Iris pigment epithelial cell (primary cell): ENCODE measurements at places on chromosomes 6 and 20.

DNA sequence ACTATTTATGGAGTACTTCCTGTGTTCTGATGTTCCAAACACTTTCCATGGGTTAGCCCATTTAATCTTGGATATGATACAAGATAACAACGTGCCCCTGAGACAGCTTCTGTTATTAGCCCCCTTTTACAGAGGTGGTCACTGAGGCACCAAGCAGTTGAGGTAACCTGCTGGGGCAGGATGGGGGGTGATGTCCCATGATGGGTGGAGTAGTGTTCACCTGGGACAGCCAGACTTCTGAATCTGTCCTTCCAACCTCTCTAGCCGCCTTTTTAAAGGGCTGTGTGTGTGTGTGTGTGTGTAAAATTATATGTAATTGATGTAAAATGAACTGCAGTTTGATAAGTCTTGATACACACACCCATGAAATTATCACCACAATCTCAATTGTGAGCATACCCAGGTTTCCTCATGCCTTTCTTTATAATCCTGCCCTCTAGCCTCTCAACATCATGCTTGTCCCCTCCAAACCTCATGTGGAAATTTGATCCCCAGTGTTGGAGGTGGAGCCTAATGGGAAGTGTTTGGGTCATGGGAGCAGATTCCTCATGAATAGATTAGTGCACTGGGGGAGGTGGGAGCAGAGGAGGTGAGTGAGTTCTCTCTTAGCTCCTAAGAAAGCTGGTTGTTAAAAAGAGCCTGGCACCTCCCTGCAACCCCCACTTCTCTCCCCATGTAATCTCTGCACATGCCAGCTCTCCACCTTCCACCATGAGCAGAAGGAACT lies 39.2 kb downstream of the PLAGL2 start:
- DNase-seq: peak; percentile 73

DNA sequence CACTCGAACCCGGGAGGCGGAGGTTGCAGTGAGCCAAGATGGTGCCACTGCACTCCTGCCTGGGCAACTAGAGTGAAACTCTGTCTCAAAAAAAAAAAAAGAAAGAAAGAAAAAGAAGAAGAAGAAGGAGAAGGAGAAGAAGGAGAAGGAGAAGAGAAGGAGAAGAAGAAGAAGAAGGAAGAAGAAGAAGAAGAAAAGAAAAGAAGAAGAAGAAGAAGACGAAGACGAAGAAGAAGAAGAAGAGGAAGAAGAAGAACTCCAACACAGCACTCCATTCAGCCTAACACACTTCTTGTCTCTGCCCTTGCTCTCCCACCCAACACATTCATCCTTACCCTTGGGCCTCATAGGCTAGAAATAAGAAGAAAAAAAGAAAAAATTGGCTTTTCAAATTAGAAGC lies 6.9 kb downstream of the ZFP57 start:
- no peak for DNase-seq

DNA sequence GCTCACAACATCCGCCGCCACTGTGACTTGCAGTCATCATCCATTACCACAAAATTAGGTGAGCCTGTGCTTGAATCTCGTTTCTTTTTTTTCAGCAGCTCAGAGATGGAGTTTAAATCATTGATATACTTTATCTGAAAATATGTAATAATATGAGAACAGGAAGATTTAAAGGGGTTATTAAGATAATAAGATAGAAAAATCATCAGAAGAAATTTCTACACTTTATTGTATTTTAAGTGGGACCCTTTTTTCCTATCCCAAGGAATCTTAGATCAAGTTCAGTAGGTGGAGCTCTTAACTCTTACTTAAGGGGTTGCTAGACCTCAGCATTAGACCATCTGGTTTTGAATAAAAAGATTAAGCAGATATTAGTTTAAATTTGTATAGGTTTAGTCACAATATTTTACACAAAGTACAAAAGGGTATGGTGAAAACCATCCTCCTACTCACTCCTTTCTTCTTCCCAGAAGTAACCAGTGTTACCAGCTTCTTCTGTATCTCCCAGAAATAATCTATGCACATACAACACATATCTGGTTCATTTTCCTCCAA lies 9.4 kb upstream of the NCOA7 start:
- DNase-seq: peak; percentile 43

DNA sequence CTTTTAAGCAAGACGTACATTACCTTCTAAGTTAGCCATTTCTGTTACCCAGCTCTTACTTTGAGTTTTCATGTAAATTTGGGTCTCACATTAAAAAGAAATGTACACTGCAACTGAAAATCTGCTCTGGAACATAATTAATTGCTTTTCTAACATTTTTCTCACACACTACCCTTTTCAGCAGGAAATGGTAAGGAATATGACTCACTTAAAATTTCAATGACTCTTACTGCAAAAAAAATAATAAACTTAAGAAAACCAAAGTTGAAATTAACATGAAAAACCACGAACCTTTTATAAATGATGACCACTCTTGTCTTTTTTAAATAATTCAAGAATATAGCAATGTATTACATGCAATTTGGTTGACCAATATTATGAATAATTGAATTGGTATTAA lies 1.3 kb downstream of the CGA start:
- peak; percentile 20 for DNase-seq

DNA sequence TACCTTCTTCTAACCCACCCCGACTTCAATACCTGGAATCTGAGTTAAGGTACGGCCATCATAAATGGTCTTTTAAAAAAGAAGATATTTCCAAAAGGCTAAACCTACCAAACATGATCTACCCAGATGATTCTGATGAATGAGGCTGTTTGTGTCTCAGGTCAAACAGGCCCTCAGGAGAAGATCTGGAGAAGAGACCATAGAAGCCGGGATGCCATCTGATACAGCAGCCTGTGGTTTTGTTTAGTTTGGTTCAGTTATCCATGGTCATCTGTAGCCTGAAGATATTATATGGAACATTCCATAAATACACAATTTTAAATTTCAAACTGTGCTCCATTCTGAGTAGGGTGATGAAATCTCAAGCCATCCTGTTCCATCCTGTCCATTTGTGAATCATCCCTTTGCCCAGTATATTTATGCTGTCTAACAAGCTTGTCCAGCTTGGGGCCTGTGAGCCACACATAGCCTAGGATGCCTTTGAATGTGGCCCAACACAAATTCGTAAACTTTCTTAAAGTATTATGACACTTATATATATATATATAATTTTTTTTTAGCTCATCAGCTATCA lies 4.0 kb upstream of the CAP2 start:
- DNase-seq: peak; percentile 52

DNA sequence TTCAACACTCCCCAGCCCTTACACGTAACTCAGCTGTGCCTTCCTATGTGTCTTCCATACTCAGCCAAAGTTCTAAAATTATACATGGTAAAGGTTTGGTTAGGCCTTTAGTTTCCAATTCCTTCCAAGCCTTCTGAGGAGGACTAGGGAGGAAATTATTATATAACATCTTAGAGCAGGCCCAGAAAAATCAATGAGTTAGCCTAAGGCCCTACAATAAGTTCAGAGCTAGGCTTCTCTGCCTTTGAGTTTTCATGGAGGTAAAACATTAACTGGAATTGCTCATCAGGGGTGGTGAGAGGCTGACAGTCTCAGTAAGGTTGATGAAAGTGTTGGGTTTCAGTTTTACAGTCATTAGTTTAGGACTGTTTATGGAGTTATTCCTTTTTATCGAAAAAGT lies 286.0 kb downstream of the ADGB start:
- DNase-seq: no peak

GRCh38 chr6:11971154-11971553 lies 41.0 kb upstream of the HIVEP1 start:
- DNase-seq: peak; percentile 93

- no peak for DNase-seq
Observed at GRCh38 chr6:129539032-129539431, 170.9 kb downstream of the ARHGAP18 start.

GRCh38 chr6:110897433-110897832 lies 22.8 kb downstream of the AMD1 start:
- peak; percentile 84 for DNase-seq

DNA sequence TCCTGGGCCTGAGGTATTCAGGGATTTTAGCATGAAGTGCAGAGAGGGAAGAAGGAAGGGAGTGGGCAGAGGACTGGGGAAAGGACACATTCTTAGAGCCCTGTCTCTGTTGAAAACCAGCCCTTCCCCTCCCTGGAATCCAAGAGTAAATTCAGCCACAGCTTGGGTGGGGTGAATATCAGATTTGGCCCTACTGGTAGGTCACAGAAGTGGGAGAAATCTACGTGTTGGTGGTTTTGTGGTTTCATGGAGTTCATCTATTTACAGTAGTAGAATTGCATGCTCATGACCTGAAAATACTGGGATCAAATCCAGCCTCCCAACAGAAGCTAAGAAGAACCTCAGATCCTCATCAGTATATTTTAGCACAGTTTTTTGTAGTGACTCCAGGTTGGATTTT lies 404.4 kb downstream of the BMP2 start:
- DNase-seq: peak; percentile 83

DNA sequence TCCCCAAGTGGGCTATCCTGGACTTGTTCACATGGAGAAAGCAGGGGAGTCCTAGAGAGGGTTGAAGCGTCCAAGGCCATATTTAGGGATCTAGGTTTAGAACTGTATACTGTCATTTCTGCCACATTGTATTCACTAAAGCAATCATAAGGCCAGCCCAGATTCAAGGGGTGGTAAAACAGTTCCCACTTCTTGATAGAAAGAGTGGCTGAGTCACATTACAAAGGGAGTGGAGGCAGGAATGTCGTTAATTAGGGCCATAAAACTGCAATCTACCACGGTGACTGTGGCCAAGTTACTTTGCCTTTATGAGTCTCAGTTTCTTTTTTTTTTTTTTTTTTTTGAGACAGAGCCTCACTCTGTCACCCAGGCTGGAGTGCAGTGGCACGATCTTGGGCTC lies 7.4 kb upstream of the UBR2 start:
- no peak for DNase-seq

- DNase-seq: peak; percentile 41
Observed at GRCh38 chr6:32972353-32973143, 4.2 kb downstream of the BRD2 start.

GRCh38 chr20:21393816-21394519 lies 3.4 kb downstream of the NKX2-4 start:
- DNase-seq: no peak

DNA sequence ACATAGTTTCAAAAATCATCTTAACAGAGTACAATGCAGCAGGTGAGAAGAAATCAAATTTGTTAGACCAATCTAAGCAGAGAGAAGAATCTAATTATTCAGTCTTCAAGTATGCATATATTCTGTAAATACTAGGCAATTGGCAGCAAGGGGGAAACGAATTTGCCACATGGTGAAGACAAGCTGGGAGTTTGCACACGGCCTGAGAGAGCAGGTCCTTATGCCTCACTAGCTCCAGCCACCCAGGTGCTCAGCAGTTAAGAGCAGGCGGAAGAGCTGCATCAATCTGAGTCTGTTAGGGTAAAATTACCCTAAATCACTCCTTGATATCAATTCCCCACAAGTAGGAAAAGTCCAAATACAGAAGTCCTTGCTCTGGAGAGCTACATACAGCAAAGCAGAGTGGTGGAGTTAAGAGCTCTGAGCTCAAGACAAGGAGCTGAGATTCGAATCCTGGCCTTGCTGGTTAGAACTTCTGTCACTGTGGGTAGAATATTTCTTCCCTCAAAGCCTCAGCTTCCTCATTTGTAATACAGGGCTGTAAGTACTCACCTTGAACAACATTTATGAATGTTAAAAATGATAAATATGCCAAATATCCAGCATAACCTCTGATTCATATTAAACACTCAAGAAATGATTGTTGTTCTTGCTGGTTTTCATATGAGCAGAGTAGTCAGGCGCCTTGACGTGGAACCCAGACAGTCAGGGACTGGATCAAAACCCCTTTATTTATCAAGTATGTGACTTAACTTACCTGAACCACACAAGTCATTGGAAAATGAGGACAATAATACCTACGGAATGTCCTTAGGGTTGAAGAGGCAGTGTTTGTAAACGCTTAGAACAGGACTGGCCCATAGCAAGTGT lies 444.2 kb downstream of the CDH26 start:
- no peak for DNase-seq

DNA sequence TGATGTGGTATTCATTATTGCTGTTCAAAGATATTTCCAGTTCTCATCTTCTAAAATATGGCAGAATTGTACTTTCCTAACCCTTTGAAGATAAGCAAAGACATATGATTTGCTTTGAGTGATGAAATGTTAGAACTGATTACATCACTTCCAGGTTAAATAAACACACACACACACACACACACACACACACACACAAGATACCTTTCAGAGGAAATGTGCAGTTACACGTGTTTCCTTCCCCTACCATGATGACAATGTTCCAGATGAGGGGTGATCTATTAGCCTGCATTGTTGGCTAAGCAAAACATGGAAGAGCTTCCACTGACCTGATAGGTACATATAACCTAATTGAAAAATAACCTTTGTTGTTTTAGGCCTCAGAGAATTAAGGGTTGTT lies 11.7 kb upstream of the FRK start:
- peak; percentile 25 for DNase-seq

- no peak for DNase-seq
Observed at GRCh38 chr20:23142162-23143050, 56.3 kb upstream of the CD93 start.

DNA sequence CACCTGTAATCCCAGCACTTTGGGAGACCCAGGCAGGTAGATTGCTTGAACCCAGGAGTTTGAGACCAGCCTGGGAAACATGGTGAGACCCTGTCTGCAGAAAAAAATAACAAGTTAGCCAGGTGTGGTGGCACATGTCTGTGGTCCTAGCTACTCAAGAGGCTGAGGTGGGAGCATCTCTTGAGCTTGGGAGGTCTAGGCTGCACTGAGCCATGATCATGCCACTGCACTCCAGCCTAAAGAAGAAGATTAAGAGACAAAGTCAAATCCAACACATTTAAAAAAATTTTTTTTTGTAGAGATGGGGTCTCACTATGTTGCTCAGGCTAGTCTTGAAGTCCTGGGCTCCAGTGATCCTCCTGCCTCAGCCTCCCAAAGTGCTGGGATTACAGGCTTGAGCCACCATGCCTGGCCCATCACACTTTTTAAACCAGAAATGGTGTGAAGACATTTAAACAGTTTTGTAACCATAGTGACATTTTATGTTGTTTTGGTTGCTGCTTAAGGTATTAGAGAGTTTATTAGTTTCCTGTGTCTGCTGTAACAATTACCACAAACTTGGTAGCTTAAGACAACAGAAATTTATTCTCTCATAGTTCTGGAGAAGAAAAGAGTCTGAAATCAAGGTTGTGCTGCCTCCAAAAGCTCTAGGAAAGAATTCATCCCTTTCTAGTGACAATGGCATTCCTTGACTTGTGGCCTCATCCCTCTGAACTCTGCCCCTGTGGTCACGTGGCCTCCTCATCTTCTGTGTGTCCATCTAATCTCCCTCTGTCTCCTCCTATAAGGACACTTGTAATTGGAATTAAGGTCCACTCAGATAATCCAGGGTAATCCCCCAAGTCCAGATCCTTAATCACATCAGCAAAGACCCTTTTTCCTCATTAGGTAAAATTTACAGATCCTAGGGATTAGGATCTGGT lies 104.6 kb upstream of the TNFAIP3 start:
- no peak for DNase-seq

GRCh38 chr6:88296694-88297093 lies 130.5 kb upstream of the CNR1 start:
- no peak for DNase-seq
